ENCODE measurements at places on chromosomes 5 and 9. TPM values are rescaled to one million over a fixed set of nuclear protein-coding genes. Genes with fewer than 3 reads are reported as not detected.

DNA sequence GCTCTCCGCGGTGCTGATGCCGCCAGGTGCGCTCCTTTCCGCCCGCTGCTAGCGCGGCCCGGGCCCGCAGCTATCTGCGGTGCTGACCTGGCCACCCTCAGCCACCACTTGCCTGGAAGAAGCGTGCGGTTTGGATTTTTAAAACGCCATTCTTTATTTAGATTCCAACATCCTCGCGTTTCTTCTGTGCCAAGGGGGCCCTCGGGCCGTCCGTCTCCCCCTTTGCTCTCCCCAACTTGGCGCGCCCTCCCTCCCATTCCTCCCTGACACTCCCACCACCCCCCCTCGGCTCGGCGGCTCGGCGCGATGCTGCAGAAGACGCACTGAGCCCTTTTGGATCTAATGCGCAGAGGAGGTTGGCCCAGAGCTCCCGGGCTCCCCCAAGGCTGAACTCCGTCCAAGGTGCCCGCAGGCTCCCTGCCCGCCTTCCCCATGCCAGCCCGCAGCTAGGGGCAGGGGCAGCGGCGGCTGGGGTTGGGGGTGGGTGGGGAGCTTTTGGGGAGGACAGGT is at the start of gene BARHL1:
Gene BARHL1 (plus strand): TSS at position 331 of the 510 bp plus-strand sequence. CDS start 192 bp downstream, outside the sequence.
- no peak for DNase-seq

DNA sequence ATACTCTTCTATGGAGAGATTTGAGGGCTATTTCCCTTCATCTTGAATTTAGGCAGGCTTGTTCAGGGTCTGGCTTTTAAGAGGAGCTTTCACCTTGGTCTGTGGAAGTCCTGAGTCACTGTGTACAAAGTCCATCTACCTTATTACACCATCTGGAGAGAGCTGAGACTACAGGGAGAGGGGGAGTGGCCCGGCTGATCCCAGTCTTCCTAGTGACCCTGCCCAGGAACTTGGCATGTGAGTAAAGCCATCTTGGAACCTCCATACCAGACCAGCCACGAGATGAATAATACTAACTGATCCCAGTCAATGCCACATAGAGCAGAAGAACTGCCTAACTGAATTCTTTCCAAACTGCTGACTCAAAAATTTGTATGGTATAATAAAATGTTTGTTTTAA is 8.4 kb upstream of the IL6ST start:
- DNase-seq = peak; percentile 53

- no peak for DNase-seq
Observed at GRCh38 chr5:42620579-42621216, 135.9 kb upstream of the CCDC152 start.

- no peak for DNase-seq
Observed at GRCh38 chr9:27792971-27793689, 219.8 kb upstream of the C9orf72 start.

DNA sequence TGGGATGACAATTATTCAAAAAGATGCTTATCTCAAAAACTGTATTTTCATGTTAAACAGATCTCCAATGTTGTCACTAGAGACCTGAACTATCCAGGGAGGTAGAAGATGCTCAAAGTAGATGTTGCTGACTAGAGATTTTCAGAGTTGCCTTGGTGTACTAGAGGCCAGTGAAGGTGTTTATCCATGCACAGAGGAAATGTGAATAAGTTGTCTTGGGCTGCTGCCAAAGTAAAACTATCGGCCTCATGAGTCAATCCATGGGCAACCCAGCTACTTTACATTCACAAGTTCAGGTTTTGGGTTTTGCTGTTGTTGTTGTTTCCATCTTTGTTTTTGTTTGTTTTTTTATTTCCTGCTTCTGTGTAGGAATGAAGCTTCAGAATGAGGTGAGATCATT is 141.1 kb upstream of the RANBP3L start:
- peak; percentile 29 for DNase-seq

- DNase-seq = no peak
Observed at GRCh38 chr5:1663186-1663585, 136.5 kb downstream of the MRPL36 start.

The PCDHB16 gene
- total RNA-seq = 12.2 TPM

The BTNL8 gene
- not detected for total RNA-seq

The DOCK8 gene
- not detected for total RNA-seq

The CARD9 gene
- total RNA-seq = 0.86 TPM
